ENCODE measurements at places on chromosomes 2 and 18.

GRCh38 chr2:72198532-72199241, 51.0 kb upstream of the CYP26B1 start:
- DNase-seq, result no peak

GRCh38 chr2:31383471-31384153, 30.9 kb downstream of the XDH start:
- DNase-seq, result no peak

GRCh38 chr2:160096409-160096808, 34.0 kb upstream of the PLA2R1 start:
- no peak for DNase-seq

- no peak for DNase-seq
These were observed 94.0 kb upstream of the ITGA6 start for GRCh38 chr2:172333235-172333977.

DNA sequence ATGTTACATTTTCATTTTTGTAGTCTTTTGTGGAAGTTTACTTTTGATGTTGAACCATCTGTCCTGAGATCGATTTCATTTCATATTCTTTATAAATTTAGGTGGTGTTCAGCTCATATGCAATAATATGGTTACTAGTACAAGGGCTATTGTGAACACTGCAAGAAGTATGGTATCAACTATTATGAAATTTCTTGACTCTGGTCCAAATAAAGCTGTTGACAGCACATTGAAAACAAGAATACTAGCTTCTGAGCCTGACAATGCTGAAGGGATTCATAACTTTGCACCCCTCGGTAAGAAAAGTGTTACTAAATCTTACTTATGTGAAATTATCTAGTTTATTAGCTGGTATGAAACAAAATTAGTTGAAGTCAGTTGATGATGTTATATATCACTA, 124.9 kb upstream of the TTC27 start:
- DNase-seq, result no peak

DNA sequence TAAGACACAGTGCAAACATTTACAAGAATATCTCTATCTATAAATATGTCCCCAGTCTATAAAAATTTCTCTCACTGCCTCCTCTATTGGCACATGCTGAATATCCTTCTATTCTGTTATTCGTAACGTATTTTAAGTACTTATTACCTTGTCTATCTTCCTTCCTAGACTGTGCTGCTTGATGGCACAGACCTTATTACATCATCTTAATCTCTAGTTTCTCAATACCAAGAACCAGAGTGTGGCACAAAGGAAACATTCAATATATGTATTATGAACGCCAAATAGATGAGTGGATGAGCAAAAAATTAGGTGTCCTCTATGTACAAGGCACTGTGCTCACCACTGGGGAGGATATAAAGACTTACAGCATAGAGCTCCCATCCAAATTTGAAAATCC, 282.8 kb downstream of the NBAS start:
- DNase-seq, result no peak

- DNase-seq, result no peak
These were observed 484 bp downstream of the ABCB6 start for GRCh38 chr2:219218217-219218731.

- DNase-seq, result no peak
These were observed 13.2 kb downstream of the VAPA start for GRCh38 chr18:9926977-9927376.

- peak; percentile 44 for DNase-seq
These were observed 564 bp downstream of the LPIN2 start for GRCh38 chr18:3012136-3013023.

DNA sequence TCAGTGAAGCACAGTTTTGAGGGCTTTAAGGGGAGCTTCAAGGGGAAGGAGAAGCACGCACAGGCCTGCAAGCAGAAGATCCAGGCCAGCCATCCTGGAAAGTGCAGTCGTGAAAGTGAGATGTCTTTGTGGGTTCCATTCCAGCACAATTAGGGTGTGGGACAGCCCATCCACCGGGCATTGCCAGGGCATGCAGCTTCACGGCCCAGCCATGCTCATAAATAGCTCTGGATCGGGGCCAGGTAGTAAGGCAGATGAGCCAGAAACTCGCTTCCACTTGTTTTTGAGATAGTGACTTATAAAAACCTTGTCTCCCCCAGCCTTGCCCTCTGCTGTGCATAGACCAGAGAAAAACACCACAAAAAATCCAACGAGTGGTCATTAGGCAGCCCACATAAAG, 21.0 kb downstream of the KDSR start:
- DNase-seq, result no peak

DNA sequence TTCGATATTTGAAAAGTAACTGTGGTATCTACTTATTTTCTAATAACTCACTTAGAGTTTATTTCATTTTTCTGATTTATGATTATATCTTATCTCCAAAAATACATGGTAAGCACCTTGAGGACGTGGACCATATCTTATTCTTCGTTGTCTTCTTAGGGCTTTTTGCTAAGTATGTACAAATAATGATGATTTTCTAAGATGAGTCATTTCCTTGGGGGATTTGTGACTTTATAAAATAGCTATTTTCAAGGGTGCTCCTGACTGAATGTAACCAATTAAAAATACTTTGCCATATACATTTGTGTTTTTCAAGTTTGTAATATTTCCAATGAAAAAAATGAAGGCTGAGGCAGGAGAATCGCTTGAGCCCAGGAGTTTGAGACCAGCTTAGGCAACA, 56.3 kb downstream of the GREB1L start:
- no peak for DNase-seq

DNA sequence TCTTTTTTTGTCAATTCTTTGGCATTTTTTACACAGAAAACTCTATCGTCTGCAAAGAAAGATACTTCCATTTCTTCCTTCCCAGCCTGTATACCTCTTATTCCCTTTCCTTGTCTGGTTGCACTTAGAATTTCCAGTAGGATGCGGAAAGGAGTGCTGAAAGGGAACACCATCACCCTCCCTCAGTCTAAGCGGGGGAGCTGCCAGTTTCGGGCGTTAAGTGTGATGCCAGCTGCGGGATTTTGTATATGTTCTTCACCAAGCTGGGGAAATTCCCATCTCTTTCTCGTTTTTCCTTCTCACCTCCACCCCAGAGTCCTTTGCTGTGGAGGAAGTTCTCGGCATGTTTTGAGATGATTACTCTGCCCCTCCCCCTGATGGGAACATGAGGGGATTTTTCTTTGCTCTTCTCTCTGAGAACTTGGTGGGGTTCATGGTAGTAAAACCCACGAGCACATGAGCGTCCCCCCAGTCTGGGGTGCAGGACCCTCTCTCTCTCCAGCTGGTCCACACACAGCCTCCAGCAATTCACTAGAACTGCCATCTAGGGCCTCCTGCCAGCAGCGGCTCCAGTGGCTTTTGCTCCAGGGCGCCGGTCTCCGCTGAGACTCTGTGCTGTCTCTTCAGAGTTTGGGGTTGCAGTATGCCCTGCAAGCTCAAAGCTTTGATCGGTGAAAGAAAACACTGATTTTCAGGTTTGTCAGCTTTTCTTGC, 15.5 kb downstream of the AQP12A start:
- no peak for DNase-seq

DNA sequence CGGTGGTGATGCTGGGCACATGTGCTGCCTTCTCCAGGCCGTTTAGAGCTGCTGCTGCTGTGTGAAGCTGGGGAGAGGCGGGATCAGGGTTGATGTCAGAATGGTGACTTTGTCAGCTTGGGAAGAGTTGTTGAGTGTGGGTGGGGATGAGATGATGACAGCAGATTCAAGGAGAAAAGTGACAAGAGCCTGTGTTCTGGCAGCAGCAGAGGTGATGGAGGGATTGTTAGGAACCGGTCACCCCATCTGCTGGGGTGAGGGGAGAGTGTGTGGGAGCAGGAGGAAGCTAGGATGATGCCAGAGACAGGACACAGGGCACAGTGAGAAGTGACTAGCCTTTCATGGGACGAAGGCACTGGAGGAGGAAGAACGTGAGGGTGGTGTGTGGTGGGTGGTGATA, 345.5 kb downstream of the RNF144A start:
- no peak for DNase-seq

- no peak for DNase-seq
These were observed 872.6 kb downstream of the TDRD15 start for GRCh38 chr2:21996339-21996738.

GRCh38 chr2:238409341-238410199, 17.2 kb upstream of the ASB1 start:
- DNase-seq, result no peak

DNA sequence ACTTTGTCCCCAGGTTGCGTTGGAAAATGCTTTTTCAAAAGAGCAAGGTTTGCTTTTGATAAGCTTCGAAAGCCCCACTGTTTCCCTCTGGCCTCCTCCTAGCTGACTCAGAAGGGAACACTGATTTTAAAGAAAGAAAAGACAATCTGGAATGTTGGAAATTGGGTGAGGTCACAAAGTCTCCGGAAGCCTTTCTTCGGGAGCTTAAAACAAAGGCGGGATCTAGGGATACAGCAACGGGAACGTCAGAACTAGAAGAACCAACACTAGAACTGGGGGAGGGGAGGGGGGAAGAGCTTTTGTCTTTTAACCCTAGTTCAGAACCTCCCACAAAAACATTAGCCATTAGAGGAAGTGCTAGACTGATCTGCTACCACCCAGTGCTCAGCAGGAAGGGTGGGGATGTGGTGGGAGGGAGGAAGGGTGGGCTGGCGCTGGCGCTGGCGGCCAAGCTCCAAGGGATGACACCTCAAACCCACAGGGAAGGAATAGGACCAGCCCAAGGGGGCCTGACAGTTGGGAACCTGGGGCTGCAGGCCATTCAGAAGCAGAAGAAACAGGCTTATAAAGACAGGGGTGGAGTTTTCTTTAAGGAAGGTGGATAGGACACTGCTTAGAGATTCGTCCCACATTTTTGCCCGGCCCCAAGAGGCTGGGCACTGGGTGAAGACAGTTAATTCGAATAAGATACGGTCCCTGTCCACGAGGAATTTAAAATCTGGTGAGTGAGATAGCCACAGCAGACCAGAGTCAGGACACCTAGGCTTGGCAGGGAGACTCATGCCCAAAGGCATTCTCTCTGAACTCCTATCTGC, 1.7 kb downstream of the TMSB10 start:
- DNase-seq, result peak; percentile 88

DNA sequence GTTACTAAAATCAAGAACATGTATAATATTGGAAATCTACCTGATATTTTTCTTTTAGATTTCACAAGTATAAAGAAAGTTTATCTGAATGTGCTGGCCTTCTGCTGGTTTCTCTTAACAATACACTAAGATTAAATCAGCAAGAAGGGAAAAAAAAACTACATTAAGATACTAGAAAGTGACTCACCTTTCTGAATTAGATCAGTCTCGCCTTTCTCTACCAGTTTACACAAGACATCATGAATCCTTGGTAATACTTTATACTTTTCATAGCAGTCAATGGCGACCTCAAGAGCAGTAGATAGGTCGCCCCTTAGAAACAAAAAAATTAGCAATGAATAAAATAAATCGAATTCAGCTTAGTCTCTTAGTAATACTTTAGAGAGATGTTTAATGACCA, 61.2 kb downstream of the LRPPRC start:
- DNase-seq, result no peak

GRCh38 chr2:181646415-181646987, 10.4 kb downstream of the CERKL start:
- no peak for DNase-seq

GRCh38 chr2:195413422-195413821, 243.6 kb upstream of the SLC39A10 start:
- DNase-seq, result no peak

GRCh38 chr2:43201497-43201896, 24.9 kb downstream of the ZFP36L2 start:
- peak; percentile 67 for DNase-seq

DNA sequence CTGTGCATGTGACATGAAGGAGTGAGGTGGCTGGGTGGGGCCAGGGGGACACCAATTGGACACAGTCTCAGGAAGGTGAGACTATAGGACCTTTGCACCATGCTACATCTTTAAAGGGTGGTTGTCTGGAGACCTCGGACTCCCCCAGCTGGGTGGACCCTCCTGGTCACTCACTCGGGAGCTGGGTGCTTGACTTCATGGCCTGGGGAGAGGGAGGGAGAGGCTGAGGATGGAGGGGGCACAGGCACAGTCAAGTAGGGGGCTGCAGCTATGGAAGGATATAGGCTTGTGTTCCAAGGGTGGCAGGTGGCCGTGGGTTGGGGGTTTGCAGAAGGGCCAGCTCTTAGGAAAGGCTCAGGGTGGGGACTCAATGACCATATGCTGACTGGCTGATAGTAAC, 7.1 kb upstream of the CELF4 start:
- DNase-seq, result no peak

DNA sequence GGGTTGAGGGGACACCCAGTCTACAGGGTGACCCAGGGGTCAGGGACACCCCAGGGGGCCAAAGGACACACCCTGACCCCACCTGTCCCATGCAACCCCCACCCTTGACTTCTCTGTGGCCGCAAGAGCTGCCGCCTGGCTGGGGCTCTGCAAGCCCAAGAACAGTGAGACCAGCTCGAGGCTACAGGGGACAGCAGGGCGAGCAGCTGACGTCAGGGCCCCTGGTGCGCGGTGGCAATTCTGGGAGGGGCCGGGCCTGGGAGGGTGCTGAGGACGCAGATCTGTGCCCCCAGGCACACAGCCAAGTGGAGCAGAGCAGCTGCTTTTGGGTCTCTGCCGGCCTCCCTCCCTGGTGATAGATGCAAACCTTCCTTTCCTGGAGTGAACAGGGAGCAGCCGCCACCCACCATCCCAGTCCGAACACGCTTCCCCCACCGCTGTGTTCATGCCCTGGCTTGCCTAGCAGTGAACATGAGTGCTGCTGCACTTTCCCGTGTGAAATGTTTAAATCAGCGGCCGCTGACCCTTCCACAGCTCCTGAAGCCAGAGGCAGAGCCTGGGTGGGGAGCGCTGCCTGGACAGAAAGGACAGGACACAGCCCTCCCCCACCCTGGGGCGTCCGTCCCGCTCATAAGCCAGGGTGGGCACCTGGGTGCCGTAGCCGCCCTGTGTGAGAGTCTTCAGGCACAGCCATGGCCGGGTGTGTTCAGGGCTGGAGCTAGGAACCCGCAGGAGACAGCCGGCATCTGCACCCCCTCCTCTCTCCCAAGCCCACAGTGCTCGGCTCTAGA, 46.9 kb downstream of the SLC66A2 start:
- DNase-seq, result no peak

DNA sequence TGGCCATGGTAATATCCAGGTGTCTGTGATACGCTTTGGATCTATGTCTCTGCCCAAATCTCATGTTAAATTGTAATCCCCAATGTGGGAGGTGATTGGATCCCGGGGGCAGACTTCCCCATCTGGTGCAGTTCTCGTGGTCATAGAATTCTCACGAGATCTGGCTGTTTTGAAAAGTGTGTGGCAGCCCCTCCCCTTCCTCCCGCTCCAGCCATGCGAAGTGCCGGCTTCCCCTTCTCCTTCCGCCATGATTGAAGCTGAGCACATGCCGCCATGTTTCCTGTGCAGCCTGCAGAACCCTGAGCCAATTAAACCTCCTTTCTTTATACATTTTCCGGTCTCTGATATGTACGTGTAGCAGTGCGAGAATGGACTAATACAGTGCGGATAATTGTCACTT, 42.5 kb downstream of the GPC1 start:
- DNase-seq, result peak; percentile 59

GRCh38 chr2:86249579-86250391, 50.5 kb downstream of the MRPL35 start:
- DNase-seq, result no peak

DNA sequence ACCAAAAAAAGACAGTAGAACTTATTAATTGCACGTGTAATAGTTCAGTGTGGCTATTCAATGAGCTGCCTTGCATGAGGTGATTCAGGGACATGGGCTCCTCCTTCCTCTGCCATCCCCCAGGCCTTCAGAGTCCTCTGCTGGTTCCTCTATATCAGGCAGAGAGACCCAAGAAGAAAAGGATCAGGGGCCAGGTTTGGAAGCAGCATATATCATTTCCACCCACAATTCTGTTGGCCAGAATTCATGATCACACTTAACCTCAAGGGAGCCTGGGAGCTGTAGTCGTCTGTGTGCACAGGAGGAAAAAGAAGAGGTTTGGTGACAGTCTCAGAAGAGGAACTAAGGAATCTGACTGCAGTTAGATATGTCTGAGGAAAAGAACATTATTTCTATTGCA, 114.0 kb upstream of the GLS start:
- peak; percentile 64 for DNase-seq

Measured in KBM-7 (cell line).